ENCODE measurements at places on chromosomes 11 and 22.

- peak; percentile 93 for DNase-seq
These were observed 12.9 kb upstream of the ARHGAP42 start for GRCh38 chr11:100674212-100674611.

GRCh38 chr11:71181566-71181965, 70.8 kb downstream of the SHANK2 start:
- DNase-seq: no peak

DNA sequence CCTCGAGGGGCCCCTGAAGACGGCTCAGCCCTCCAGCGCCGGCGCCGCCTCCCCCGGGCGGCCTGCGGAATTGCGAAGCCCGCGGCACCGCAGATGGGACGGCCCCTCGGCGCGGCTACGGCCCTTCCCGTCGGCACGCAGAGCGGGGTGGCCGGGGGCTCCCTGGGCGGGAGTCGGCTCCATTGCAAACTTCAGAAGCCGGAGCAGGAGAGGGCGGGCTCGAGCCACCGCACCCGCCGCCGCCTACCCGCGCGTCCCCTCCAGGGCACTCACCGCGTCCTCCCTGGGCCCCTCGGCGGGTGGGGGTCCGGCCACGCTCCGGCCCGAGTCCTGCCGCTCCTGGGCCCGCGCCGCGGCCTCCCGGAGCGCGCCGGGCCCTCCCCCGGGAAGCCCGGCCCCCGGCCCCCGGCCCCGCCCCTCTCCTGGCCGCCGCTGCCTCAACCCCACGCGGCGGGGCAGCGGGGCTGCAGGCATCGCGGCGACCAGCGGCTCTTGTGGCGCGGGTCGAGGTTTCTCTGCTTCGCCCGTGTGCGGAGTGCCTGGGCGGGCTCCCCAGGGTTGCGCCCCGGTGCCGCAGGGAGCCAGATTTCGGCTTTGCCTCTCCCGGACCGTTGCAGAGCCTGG, at the start of gene PACSIN3:
Gene PACSIN3, minus strand, starts transcription at position 359 of the 624 bp plus-strand sequence. CDS start 3,707 bp downstream, outside the sequence.
- DNase-seq: peak; percentile 42

DNA sequence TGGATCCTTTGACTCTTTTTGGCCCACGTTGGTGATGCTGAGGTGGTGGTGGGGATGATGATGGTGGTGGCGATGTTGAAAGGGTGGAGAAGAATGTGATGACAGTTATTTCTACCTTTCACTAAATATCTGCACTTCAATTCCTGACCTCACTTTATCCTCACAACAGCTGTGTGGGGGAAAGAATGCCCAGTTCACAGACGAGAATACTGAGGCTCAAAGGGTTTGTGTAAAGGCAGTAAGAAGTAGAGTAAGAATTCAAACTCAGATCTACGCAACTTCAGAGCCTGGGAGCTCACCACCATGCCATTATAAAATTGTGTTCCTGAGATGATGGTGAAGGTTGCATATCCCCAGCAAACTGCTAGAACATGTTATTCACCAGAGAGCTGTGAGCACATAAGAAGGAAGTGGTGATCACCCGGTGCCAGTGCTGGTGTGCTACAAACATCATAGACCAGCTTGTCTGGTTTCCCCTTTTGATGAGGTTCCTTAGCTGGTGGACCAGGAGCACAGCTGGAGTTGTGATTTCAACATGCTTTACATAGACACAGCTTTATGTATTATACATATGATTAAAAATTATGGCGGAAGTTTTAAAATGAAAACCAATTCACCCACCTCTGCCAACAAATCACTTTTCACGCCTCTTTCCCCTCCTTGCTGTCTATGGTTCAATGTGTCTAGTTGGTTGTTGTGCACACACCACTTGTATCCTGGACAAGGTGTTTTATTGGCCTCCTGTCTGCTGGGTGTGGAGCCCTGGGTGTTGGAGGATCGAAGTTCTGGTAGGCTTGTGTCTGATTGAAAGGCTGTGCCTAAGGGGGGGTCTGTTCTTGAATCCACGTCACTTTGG, 6.2 kb downstream of the ST14 start:
- DNase-seq: peak; percentile 43

- no peak for DNase-seq
These were observed 15.0 kb upstream of the OR8B8 start for GRCh38 chr11:124460459-124460858.

- no peak for DNase-seq
These were observed 4.3 kb downstream of the RELA start for GRCh38 chr11:65658174-65659021.

- DNase-seq: no peak
These were observed at the start of gene PTPRCAP for GRCh38 chr11:67437082-67437808. Gene PTPRCAP, minus strand, starts transcription at chr11:67437682. Its CDS starts 63 bp downstream, at chr11:67437619.

GRCh38 chr11:107293677-107294344, 163.8 kb downstream of the CWF19L2 start:
- DNase-seq: peak; percentile 37

DNA sequence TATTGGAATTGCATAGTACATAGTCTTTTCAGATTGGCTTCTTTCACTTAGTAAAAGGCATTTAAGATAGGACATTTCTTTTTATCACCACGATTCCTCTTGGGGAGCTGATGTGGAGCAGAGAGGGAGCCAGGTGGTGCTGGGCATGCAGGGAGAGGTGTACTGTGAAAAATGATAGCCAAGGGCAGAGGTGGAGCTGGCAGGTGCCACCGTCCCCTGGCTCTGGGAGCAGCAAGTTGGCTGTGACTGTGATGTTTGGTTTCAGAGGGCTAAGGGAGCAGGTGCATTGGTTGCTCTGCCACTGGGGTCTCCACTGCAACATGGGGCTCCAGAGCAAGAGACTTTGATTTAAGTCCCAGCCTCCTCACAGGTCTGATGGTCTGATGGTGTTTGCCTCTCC, 16.5 kb downstream of the SGSM1 start:
- DNase-seq: no peak

DNA sequence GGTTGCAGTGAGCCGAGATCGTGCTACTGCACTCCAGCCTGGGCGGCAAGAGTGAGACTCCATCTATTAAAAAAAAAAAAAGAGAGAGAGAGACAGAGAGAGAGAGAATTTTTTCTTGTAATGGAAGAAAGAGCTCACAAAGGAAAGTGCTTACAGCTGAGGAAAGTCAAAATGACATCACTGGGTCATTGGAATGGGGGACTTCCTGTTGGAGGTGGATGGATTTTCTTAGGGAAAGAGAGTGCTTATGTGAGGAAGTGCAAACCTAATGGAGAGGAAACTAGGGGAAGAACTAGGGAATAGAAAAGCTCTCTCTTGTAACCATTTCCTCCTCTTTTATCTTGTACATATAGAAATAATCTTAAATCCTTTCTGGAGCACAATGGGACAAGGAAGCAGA, 6.3 kb upstream of the PIWIL4 start:
- DNase-seq: no peak

DNA sequence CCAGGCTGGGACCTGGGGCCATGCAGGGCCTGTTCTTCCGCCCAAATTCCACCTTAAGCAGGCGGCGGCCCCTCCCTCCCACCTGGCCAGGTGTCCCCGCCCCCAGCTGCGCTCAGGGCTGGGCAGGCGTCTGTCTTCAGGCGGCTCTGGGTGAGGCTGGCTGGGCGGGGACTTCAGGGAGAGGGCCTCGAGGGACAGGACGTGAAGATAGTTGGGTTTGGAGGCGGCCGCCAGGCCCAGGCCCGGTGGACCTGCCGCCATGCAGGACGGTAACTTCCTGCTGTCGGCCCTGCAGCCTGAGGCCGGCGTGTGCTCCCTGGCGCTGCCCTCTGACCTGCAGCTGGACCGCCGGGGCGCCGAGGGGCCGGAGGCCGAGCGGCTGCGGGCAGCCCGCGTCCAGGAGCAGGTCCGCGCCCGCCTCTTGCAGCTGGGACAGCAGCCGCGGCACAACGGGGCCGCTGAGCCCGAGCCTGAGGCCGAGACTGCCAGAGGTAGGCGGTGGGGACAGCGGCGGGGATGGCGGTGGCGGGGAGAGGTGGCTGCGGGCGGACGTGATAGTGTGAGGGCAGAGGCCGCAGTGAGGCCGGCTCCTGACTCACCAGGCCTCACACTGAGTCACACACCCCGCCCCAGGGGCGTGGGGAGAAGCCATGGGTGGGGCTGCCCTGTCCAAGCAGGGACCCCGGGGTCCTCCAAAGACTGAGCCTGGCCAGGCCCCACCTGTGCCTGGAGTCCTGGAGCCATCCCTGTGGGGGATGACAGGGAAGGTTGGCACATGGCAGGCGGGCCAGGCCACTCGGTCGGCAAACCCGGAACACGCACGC, at the start of gene PKP3:
Gene PKP3, plus strand, starts transcription at position 176 of the 824 bp plus-strand sequence. Its CDS starts 84 bp downstream, at position 260.
- peak; percentile 66 for DNase-seq

- no peak for DNase-seq
These were observed 55.4 kb downstream of the ELFN2 start for GRCh38 chr22:37371911-37372310.

DNA sequence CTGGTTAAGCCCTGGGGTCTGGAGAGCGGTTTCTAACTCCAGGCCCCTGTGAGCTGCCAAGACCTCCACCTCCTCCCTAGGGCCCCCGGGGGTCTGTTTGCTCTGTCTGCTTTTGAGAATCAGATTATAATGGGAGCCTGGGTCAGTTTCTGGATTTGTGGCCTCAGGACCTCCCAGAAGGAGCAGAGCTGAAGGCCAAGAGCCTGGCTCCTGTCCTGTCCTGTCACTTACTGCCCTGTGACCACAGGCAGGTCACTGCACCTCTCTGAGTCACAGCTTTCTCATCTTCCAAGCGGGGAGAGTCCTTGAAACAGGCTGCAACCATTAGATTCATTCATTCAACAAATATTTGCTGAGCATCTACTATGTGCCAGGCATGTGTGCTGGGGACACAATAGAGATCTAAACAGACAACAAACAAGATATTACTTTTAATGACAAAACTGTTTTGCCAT, 87.3 kb upstream of the FGF3 start:
- no peak for DNase-seq

DNA sequence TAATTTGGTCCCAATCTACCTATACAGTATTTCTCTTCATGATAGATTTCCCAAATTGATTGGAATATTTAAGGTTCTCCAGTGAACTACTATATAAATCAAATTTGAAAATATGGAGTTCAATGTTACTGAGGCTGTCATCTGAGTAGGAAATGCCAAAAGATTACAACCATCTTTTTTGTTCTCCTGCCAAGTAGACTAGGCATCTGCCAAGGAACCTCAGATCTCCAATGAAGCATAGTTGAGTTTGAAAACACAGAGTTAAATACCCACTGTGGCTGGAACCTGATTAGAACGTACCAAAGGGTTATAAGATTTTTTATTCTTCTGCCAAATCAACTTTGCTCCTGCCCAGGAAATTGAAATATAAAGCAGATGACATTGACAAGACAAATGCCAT, 330.9 kb downstream of the CNTN5 start:
- peak; percentile 10 for DNase-seq

- no peak for DNase-seq
These were observed 109.3 kb downstream of the ARL14EP start for GRCh38 chr11:30432178-30432577.

DNA sequence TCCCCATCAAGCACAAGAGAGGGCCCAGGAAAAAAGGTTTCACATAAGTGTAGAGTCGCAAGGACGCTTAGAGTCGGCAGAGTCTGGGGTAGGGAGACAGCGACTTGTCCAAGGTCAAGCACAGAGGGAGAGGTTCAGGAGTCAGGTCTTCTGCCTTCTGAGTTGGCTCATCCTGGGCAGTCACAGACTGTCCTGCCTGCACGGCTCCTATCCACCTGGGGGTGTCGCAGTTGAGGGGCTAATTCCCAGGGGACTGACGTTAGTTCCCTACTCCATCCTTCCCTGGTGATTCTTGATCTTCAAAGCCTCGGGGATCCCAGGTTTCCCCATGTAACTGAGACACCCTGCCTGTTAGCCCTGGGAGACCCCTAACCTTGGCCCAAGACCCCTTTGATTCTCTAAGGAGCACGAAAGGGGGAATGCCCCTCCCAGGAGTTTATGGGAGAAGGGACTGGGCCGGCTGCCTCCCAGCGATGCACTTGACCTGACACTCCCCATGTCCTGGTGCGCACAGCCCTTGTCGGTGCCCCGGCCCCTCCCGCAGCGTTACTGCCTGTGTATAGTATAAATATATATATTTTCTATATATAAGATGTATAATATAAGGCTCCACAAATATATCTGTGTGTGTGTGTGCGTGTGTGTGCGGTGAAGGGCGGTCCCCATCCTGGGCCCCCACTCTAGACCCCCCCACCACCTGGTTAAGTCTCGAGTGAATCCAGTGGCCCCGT, 14.7 kb upstream of the TAB1 start:
- peak; percentile 22 for DNase-seq

GRCh38 chr11:33606762-33607161, 93.9 kb downstream of the C11orf91 start:
- no peak for DNase-seq

GRCh38 chr22:42271906-42272305, 1.5 kb upstream of the TCF20 start:
- DNase-seq: no peak

GRCh38 chr22:26673486-26673885, 16.1 kb downstream of the MIAT start:
- peak; percentile 12 for DNase-seq

- DNase-seq: no peak
These were observed 560 bp downstream of the PHOX2A start for GRCh38 chr11:72243173-72244059.

GRCh38 chr22:39501644-39502108, 414 bp upstream of the MIEF1 start:
- DNase-seq: no peak
